ENCODE measurements at places on chromosomes 13 and 19.
A peak's percentile ranks its signal among the peaks of the same experiment; 100 is the strongest.

DNA sequence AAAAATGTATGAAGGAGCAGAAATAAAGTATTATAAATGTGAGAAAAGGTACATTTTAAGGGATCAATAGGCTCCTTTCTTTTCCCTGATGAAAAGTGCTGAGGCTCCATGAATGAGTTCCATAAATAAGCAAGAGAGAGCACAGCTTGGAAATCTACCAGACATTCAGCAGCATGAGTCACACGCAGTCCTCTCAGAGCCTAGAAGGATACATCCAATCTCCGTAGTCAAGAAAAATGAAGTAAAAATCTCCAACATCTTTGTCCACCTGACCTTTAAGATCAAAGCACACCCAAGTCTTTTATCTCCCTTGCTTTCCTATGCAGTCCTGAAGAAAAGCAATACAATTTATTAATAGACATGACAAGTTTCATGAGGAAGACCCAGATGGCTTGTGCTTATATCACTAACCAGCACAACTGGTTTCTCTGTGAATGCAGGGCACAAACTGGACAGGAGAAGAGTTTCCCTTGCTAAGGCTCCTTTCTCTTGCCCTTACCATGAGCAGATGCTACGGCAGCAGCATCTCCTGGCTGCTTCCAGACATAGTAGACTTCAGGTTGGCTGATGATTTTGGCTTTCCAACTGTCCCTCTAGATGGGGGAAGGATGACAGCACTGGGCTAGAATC lies 730.8 kb downstream of the EFNB2 start:
- no peak for DNase-seq

DNA sequence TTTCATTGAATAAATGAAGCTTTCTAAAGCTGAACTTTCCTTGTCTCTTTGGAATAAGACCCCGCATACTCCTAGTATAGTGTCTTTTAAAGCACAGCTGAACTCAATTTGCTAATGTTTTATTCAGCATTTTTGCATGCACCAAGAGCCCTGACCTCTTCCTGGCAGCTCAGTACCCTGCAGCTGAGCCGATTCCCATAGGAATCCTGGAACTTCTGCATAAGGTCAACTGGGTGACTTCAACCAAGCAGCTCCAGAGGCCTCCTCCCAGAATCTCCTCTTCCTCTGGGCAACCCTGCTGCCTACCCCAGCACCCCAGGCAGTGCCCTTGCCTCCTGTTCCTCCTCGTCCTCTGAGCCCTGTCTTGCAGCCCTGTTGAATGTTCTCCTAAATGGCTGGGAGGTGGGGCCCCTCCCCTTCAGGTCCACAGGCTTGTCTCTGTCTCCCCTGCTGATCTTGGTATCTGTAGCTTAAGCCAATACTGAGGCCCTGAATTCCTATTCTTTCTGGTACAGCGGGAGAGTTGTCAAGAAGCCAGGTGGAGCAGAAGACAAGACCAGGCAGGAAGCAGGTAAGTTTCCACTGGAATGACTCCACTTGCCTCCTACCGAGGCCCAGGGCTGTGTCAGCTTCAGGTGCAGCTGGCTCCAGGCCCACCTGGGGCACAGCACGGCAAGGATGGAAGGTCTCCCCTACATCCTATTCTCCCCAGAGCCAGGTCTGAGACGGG lies 23.6 kb upstream of the CCDC124 start:
- no peak for DNase-seq

DNA sequence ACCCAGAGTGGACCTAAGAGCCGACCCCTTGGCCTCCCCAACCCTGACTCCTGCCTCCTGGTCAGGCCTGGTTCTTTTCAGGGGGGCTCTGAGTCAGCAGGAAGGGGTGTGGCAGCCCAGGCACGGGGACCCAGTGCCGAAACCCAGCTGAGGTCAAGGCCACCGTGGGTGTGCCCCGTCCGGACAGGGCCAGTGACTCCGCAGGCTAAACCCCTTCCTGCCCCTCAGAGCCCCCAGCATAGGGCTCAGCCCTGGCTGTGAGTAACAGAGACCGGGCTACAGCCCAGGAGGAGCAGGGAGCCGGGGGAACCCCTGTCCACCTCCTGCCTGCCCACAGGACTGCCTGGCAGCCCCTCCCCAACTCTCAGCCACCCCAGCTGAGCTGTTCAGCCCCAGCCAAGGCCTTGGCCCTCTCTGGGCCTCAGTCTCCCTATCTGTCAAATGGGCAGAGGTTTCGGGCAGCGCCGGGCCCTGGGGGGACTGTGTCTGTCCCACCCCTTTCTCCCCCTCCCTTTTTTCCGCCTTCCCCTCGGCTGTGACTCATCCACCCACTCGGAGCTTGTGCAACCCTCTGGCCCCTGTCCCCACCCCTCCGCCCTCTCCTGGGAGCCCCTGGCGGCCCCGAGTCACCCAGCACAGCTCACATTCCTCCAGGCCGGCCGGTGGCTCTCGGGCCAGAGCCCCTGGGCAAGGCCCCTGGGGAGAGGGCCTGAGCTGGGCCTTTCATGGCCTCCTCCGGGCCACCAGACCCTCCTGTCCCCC lies 8.6 kb downstream of the ZBTB7A start:
- no peak for DNase-seq

GRCh38 chr19:41746593-41747227 lies 8.6 kb upstream of the CEACAM6 start:
- DNase-seq, result peak; percentile 19

- DNase-seq, result no peak
These were observed 2.9 kb upstream of the ATP8B3 start for GRCh38 chr19:1814833-1815604.

GRCh38 chr19:18725841-18726770 lies 42.6 kb downstream of the CRTC1 start:
- DNase-seq, result no peak

DNA sequence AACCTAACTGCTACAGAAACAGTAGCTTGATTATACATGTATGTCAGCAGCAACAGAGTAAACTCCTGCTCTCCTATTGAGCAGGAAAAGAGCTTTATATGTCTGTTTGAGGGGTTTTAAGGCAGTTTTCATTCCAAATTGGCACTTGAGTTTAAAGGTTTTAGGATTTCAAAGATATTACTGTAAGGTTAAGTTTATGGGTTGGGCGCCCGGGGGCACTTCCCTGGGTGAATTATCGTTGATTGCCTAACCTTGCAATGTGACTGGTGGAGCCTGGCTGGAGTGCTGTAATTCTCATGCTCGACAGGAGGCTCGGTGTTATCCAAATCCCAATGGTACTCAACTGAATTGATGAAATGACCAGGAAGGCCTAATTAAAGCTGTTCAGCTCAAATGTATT lies 1586.1 kb downstream of the OLFM4 start:
- no peak for DNase-seq

DNA sequence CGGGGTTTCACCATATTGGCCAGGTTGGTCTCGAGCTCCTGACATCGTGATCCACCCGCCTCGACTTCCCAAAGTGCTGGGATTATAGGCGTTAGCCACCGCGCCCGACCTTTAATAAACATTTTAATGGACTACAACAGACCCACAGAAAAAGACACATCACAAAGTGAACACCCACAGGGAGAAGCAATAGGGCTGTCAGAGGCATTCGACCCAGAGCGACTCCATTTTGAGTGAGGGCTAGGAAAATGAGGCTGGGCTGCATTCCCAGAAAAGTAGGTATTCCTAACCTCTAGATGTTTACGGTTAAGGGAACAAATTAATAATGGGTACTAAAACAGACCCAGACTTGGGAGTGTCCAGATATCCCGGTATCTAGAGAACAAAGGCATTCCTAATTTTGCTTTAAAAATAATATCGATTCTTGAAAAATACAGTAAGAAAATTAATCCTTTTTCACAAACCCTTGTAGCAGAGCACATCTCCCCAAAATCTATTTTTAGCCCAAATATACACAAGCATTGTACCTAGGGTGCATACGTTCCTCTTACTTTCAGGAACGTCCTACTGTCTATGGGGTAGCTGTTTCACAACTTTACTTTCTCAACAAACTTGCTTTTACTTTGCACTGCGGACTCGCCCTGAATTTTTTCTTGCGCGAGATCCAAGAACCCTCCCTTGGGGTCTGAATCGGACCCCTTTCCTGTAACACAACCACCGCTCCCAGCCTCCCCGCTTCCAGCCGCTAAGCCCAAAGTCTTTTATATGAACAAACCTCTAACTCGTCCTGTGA lies 811 bp upstream of the ZNF8 start:
- no peak for DNase-seq

GRCh38 chr19:10718205-10719196 lies 622 bp downstream of the DNM2 start:
- DNase-seq, result peak; percentile 29

DNA sequence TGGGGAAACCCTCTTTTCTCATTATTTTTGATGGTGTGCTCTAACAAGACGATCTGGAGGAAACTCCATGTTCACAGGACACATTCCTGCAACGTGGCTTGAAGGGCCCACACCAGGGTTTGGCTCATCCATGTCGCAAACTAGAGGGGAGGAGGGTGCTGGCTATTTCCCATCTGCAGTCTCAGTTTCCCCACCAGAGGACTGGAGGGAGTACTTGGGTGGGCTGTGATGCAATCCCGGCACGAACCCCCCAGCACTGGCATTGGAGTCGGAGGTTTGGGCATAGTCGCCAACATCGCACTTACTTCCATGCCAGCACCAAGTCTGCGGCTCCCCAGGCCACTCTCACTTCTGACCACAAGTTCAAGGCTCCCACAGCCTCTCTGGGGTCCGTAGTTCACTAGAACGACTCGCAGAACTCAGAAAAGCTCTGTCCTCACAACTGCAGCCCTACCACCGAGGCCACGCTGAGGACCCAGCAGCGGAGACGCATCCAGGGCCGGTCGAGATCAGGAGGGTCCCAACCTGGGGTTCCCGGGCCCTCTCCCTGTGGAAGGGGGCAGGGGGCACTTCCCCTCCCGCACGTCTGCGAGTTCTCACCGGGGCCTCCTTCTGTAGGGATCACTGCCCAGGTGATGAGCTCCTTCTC lies 165.6 kb upstream of the SOX1 start:
- no peak for DNase-seq

DNA sequence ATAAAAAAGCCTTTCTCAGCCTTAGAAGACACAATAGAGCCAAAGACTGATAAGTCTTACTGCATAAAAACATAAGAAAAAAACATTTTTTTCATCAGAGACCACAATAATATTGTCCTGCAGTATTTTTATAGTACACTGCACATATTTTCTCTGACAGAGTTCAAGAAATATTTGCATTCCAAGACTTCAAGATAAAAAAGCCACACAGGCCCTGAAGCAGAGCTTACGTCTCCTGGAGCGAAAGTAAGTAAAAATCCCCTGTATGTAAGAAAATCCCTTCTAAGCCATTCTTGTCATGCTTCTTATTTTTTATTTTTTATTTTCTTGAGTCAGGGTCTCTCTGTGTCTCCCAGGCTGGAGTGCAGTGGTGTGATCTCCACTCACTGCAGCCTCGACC lies 755.9 kb downstream of the LIG4 start:
- no peak for DNase-seq

DNA sequence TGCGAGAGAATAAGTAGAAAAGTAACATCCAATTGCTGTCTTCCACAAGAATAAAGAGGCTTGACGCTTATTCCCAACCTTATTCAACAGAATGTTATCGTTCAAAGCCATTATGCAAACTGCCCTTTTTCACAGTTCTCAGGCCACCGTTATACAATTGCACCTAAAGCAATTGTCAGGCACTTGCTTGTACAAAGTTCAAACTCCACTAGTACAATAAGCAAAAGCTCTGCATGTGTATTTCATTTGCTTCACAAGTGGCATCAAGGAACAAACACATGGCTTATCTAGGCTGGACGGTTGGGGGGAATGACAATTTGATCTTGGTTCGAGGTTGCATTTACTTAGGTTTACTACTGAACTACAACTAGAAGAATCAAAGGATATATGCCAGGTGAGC lies 815.6 kb downstream of the EFNB2 start:
- no peak for DNase-seq

- no peak for DNase-seq
These were observed 6.3 kb upstream of the RPS19 start for GRCh38 chr19:41853768-41854167.

DNA sequence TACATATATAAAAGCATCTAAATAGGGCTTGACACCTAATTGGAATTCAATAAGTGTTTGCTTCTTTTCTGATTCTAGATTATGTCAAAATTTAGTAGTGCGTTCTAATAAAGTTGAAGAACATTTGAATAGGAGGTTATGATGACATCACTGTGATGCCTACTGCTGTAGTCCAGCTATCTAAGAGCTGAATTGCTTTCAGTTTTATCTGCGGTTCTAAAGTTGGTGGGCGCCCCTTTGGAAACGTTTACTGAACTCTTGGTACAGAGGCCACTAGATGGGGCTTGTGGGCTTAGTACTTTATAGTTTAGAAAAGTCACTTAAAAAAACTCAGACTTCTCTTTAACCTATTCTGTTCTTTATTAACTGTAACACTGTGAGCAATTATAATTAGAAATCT lies 776.9 kb downstream of the GPC5 start:
- DNase-seq, result no peak

GRCh38 chr19:15015946-15016542 lies 33.2 kb upstream of the CASP14 start:
- no peak for DNase-seq

- DNase-seq, result no peak
These were observed 158.4 kb downstream of the MYO16 start for GRCh38 chr13:108787700-108788414.

DNA sequence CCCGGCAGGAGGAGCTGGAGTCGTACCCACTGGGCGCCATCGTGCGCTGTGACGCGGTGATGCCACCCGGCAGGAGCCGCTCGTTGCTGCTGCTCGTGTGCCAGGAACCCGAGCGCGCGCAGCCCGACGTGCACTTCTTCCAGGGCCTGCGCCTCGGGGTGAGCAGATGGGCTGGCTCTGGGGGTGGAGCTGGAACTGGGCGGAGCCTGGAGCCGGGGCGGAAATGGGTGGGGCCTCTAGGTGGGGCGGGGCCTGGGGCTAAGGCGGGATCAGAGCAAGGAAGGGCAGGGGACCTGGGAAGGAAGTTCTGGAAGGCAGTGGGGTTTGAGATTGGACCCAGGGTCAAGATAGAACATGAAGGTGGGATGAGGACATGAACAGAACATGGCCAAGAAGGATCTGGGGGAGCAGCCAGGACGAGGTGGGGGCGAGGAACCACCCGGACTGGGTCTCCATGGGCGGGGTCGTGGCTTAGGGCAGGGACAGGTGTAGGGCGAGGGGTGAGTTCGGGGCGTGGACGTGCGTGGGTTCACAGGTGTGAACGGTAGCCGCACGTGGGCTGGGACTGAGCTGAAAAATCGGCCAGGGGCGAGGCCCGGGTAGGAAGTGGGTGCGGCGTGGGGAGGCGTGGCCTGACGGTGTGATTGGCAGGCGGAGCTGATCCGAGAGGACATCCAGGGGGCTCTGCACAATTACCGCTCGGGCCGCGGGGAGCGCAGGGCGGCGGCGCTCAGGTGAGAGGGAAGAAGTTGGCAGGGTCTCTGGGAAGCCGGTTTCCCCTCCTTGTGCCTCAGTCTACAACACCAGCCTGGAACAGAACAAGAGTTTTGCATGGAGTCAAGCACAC lies 4.7 kb downstream of the EPS8L1 start:
- DNase-seq, result peak; percentile 69

DNA sequence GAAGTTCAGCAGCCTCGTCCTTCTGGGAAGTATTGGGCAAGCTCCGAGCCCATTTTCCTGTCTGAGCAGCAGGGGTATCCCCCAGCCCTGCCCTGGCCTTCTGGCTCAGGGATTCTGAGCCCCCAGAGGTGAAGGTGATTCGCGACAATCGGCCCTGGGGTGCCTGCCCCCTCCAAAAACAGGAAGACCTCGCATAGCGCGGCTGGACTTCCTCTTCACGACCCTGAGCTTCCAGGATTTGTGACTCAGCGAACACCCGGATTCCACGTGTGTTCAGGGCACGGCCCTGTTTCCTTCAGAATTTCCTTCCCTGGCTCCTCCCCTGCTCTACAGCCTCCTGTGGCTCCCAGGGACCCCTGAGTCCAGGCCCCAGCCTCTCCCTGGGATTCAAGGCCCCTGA lies at the start of gene SEMA6B:
Gene SEMA6B, minus strand, starts transcription at position 116 of the 400 bp plus-strand sequence. CDS start 1,227 bp downstream, outside the sequence.
- no peak for DNase-seq

All from stimulated activated CD4-positive, alpha-beta T cell treated with anti-CD3 and anti-CD28 coated beads, TNF-alpha, amount 100 ng/mL, for 48 hours (primary cell).